Activated CD8-positive, alpha-beta memory T cell treated with anti-CD3 and anti-CD28 coated beads for 1 hour (primary cell): ENCODE measurements at places on chromosomes 6 and 20.

GRCh38 chr6:25919657-25920056 is 10.8 kb downstream of the SLC17A2 start:
- DNase-seq: no peak

GRCh38 chr6:170471491-170471890 is 81.6 kb downstream of the PSMB1 start:
- no peak for DNase-seq

DNA sequence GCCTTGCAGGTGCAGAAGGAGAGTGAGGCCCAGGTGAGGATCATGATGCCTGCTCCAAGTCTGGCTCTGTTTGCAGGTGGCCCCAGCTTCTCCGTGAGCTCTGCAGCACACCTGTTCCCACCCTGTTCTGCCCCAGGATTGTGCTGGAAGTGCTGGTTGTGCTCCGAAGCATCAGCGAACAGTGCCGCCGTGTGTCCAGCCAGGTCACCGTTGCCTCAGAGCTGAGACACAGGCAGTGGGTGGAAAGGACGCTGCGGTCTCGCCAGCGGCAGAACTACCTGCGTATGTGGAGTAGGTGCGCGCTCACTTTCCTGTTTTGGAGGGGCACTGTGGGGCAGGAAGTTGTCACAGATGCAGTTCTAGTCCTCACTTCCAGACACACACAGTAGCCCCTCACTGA is 25.0 kb downstream of the ERMARD start:
- DNase-seq: no peak

DNA sequence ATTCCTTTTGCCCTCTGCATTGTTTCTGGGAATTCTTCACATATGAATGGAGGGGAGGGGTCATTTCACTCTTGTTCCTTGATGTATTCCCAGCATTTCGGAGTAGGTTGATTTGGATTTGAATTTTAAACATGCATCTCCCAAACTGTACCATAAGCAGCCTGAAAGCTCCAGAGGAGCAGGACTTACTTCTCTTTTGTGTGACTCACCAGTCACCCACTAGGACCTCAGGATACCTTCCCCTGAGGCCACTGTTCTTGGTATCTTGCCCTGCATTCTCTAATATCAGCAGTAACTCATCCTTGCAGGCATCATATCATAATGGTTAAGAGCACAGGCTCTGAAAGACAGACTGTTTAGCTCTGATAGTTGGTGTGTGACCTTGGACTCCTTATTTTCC is 703 bp downstream of the MRPL2 start:
- no peak for DNase-seq

GRCh38 chr20:62642666-62643520 is 590 bp downstream of the SLCO4A1 start:
- no peak for DNase-seq

DNA sequence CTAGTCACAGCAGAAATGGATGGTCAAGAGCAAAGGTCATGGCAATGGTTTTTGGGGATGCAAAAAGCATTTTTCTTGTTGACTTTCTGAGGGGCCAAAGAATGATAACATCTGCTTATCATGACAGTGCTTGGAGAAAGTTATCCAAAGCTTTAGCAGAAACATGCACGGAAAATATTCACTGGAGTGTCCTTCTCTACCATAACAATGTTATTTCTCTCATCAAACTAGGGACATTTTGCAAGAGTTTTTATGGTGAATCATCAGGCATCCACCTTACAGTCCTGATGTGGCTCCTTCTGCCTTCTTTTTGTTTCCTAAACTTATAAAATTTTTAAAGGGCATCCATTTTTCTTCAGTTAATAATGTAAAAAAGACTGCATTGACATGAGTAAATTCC is 302.3 kb downstream of the HIVEP2 start:
- no peak for DNase-seq

GRCh38 chr6:28673787-28674671 is 148.3 kb downstream of the GPX5 start:
- no peak for DNase-seq
